ENCODE measurements at places on chromosomes 12 and 14.

DNA sequence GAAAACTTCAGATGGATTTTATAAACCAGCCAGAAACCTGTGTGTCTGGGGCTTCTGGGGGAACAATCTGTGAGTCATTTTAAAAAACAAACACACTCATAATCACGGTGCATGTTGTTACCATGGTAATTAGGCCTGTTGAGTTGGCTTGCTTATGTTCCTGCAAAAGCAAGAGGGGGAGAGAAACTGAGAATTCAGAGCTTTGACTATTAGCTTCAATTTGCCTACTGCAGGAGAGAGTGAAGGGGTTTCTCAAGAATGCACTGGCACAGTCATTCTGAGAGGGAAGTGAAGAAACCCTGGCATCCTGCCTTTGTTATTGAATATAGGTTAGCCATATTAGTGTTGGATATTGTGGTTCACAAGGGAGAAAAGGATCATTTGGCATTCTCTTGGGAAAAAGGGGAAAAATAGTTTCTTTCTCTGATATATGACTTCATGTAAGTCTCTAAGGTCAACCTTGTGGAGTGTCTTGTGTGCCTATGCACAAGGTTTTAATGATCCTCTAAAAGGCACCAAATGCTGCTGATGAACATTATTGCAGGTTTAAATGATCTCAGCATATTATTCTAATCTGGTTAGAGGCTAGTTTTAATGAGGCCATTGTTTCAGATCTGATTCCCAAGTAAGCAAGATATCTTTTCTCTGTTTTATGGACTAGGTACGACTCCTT is 12.9 kb downstream of the GNG2 start:
- no peak for DNase-seq

DNA sequence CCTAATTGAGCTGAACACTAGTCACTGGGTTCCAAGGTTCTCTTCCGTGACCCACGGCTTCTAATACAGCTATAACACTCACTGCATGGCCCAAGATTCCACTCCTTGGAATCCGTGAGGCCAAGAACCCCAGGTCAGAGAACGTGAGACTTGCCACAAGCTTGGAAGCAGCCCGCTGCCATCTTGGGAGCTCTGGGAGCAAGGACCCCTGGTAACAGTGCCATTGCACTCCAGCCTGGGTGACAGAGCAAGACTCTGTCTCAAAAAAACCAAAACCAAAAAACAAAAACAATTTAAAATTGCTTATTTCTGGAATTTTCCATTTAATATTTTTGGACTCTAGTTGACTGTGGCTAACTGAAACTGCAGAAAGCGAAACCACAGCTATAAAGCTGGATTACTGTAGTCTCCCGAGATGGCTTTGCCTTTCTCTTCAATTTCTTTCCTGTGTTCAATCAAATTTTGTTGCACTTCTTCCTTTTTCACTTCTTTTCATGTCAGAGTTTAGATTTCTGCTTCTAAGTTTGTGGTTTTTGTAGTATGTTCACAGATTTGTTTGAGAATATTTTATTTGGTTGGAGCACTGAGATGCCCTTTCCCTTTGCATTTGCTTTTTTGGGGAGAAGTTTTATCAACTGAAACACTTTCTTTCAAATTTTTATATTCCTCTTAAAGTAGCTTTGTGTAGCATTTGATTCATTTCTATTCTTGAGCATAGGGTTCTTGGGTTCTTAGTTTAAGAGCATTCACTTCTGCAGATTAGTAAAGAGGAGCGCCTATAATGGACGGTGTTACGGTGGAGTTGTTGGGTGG is 44.6 kb downstream of the DDHD1 start:
- DNase-seq: no peak

- DNase-seq: no peak
Observed at GRCh38 chr14:106610691-106611090, 1084.3 kb downstream of the TMEM121 start.

DNA sequence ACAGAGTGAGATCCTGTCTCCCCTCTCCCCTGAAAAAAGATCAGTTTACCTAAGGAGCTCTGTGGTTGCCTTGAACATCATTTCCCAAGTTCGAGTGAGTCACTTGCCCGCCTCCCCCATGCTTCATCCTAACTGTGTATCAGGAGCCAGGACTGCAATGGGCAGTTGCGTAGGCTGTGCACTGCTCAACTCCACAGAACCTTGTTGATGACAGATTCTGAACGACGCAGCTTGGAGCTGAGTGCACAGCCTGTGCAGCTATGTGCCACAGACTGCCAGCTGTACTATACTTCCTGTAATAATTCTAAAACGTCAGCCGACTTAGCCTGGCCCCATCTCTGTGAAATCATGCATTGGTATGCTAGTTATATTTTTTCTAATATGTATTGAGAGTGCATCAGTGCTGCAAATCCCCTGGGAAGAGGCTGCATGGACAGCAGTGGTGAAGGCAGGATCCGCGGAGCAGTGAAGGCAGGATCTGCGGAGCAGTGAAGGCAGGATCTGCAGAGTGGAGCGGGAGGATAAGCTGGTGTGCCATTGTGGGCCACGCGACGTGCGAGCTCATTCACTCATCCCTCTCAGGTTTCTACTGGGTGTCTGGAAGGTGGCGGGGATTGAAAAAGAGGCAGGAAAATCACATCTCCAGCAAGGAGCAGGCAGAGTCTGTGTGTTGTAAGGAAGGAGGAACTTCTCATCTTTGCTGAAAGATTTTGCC is 80.8 kb downstream of the GALNT9 start:
- no peak for DNase-seq

DNA sequence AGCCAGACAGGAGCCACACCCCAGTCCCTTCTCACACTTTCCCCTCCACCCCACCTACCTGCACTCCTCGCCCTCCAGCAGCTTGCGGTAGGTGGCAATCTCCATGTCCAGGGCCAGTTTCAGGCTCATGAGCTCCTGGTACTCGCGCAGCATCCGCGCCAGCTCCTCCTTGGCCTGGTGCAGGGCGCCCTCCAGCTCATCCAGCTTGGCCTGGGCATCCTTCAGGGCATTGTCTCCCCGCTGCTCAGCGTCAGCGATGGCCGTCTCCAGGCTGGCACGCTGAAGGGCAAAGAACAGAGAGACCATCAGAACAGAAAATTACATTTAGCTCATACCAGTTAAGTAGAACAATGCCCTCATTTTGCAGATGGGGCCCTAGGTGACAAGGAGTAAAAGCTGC is 5.5 kb downstream of the KRT74 start:
- DNase-seq: no peak

All from left renal cortex interstitium (tissue), 4 donors.